ENCODE measurements at places on chromosomes 7 and 10. TPM values are rescaled to one million over a fixed set of nuclear protein-coding genes. Genes with fewer than 3 reads are reported as not detected.

Gene SPDYE2
- 7.4 TPM for polyA plus RNA-seq

Gene CALD1
- 98.8 TPM for polyA plus RNA-seq

GRCh38 chr10:13402021-13402420, 53.9 kb upstream of the SEPHS1 start:
- no peak for DNase-seq

Gene HPSE2
- 0.25 TPM for polyA plus RNA-seq

DNA sequence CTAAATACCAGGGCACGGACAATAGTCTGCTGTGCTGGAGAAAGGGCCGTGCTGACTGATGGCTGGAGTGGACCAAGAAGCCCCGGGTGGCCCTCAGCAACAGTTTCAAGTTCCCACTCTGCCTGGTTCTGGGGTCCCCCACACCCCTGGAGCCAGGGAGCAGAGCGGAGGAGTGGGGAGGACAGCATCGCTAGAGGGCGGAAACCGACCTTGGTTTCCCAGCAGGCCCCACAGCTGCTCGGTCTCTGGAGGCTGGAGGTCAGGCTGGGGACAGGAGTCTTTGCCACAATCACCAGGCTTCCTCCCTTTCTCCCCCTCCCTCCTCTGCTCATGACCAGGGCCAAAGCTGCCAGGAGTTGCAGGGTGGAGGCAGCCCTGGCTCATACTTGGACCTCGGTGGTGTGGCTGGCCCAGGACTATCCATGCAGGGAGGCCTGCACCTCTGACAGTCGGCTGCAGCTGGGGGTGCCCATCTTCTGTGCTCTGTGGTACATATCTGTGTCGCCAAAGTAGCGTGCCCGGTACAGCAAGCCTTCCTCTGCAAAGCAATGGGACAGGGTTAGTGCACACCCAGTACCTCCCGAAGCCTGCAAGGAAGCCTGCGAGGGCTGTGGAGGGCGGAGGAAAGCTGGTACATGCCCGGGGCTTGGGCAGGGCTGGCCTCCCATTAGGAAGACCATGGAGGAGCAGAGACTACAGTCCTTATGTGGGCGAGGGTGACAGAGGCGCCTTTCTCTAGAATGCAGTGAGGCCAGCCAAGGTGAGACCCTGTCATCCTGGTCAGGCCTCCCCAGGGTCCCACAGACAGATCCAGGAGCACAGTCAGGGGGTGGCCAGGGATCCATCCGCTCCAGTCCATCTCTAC, 19.1 kb downstream of the DNAJB12 start:
- no peak for DNase-seq

GRCh38 chr7:24980534-24981170, 674 bp upstream of the OSBPL3 start:
- no peak for DNase-seq

GRCh38 chr7:102008535-102009262, 191.3 kb downstream of the CUX1 start:
- no peak for DNase-seq

Gene SLC16A9
- polyA plus RNA-seq, result 3.3 TPM

Gene GATA3
- polyA plus RNA-seq, result 0.33 TPM

Gene HSPA14
- polyA plus RNA-seq, result 14.5 TPM

DNA sequence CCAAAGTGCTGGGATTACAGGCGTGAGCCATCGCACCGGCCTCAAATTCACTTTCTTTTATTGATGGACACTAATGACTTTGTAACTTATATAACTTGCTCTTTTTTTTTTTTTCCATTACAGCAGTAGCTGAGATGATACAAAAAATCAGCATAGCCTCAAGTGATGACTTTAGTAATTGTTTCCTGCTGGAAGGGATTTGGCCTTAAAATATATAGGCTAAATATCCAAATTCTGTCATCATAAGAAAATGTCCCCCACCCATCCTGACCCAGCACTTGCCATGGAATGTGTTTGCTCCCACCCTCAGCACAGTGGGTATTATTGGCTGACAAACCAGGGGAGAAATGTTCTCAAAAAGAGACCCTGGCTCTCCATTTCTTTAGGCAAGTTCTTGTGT, 1264.1 kb upstream of the AUTS2 start:
- DNase-seq, result peak; percentile 14

Gene CYP2C8
- 0.82 TPM for polyA plus RNA-seq

- DNase-seq, result no peak
These were observed 48.1 kb downstream of the PDLIM1 start for GRCh38 chr10:95242581-95243317.

DNA sequence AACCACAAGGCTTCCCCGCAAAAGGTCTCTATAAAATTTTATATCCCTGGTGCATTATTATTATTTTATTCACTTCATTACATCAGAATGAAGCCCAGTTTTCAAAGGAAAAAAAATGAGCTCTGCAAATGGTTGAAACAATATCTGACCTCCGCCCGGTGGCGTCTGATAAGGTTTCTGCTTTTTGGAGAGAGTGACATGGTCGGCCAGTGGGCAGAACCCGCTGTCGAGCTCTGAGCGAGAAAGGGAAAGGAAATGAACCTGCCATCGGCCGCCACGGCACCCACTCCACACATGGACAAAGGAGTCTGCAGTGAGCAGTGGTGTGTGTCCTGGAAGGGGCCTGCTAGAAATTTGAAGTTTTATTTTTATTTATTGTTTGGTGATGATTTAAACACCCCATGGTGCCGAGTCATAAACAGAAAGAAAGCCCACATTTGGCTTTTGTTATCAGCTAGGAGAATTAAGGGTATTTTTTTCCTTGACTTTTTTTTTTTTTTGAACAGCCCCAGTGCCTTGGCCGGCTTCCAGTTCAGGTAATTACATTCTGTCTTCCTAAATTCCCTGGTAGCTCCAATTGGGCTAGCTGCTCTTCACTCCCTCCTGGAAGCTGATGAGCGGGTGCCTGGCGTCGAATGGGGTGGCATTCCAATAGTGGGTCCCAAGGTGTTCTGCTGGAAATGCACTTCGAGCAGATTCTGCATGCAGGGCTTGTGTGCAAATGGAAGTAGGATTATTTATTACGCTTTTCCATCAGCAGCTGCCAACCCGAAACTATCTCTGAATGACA, 149.4 kb upstream of the MKI67 start:
- no peak for DNase-seq

Gene CTNNA3
- 12.6 TPM for polyA plus RNA-seq

- DNase-seq, result no peak
These were observed 91.9 kb upstream of the JAZF1 start for GRCh38 chr7:28272461-28272877.

DNA sequence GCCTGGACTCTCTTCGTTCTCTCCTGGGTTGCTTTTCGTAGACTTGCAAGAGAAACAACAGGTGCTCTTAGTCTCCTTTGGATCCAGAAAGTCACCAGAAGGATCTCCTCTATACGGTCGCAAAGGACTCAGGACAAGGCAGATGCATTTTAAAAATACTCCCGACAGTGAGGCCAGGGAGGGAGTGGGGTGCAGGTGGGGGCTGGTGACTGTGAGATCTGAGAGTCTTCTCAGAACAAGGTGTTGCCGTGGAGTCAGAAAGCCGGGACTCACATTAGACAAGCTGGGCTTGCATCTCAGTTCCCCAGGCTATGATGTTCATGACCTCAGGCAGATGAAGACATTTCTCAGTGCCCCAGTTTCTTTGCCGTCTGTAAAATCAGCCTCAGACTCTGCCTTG, 507.2 kb downstream of the TCERG1L start:
- no peak for DNase-seq

DNA sequence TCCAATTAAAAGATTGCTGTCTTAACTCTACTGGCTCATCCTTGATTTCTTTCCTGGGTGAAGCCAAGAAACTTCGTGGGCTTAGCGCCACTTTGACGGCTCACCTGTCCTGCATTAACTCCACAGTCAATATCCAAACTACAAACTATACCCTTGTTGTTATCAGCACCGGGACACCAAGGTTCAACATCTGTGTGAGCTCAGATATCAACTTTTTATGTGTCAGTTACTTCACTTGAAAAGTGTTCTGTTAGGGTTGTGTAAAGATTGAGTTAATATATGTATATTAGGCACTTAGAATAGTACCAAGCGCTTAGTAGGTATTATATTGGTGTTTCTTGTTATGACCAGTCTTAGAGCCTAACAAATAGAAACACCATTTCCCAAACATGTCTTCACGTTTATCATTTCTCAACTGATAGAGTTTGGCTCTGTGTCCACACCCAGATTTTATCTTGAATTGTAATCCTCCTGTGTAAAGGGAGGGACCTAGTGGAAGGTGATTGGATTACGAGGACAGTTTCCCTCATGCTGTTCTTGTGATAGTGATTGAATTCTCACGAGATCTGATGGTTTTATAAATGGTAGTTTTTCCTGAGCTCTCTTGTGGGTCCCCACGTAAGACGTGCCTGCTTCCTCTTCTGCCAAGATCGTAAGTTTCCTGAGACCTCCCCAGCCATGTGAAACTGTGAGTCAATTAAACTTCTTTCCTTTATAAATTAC, 19.0 kb upstream of the ST8SIA6 start:
- DNase-seq, result no peak

Gene SCART1
- 1.5 TPM for polyA plus RNA-seq

DNA sequence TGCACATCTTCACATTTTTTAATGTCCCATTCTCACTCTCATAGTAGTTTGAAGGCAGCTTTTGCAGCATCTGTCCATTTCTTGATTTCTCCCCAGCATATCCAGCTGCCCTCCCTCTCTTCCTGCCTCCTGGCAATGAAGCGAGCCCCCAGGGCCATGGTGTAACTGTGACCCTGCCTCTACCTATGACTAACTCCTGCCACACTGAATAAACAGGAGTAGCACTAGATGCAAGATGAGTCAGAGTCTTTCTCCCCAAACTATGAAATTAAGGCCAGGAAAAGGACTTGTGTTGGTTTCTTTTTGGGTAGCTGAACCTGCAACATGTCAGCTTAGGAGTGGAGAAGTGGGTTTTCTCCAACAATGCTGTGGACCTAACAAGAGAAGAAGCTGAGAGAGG, 329.0 kb downstream of the RNLS start:
- DNase-seq, result no peak

Gene ACBD7
- polyA plus RNA-seq, result 0.94 TPM

Gene PTEN
- 39.0 TPM for polyA plus RNA-seq

- DNase-seq, result no peak
These were observed 109.9 kb downstream of the ZMIZ1 start for GRCh38 chr10:79178614-79179163.

Gene SLC16A12
- polyA plus RNA-seq, result 1.2 TPM

DNA sequence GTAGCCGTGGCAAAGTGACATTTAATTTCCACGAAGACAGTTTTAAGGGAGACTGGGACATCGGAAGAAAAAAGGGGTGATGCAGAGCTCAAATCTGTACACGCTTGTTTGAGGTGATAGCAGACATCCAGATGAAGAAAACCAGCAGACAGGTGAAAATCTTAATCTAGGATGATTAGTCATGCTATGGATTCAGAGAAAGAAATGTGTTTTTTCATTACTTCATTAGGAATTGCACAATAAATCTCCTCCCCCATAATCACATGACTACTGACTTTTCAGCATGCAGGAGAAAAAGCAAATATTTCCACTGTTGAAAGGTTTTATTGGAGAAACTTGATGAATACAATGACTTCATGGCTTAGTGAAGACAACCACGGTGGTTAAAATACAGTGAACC, 2.5 kb downstream of the NUDT5 start:
- no peak for DNase-seq

- no peak for DNase-seq
These were observed 8.9 kb downstream of the ANXA11 start for GRCh38 chr10:80196270-80196949.

- DNase-seq, result no peak
These were observed 259.9 kb downstream of the PTPRN2 start for GRCh38 chr7:158327571-158328180.

GRCh38 chr7:105825371-105825770, 51.0 kb downstream of the ATXN7L1 start:
- DNase-seq, result no peak

Gene ZNF365
- polyA plus RNA-seq, result 0.11 TPM

Gene CCZ1
- 55.5 TPM for polyA plus RNA-seq

DNA sequence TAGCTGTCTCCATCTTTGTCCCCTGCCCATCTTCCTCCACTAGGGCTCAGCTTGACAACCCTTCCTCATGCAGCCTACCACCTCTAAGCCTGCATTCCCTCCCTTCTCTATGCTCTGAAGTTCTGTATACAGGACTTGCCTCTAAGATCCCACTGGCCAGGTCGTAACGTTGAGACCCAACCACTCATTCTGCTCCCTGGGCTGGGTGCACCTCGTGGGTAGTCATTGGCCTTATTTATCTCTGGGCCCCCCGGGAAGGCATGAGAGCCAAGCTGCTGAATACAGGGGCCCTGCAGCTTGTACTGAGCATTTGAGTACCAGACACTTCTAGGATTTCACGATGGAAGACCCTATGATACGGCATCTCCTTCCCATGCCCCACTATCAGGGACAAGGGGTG, 31.2 kb downstream of the MYL10 start:
- DNase-seq, result no peak

DNA sequence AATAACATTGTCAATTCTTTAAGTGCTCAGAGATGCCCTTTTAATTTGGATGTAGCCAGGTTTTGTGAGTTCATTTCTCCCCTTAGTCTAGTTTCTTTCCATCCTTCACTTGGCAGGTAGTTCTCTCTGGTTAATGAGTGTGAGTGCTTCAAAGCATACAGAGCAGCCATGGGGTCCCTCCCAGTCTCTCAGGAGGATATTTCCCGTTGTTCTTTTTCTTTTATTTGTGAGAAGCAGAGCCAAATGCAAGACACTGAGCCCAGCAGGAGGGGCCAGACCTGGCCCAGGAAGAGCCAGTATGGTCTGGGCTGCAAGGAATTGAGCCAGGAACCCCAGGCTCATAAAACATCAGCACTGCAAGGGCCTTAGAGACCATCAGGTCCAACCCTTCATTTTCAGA, 52.4 kb downstream of the PLCE1 start:
- no peak for DNase-seq

DNA sequence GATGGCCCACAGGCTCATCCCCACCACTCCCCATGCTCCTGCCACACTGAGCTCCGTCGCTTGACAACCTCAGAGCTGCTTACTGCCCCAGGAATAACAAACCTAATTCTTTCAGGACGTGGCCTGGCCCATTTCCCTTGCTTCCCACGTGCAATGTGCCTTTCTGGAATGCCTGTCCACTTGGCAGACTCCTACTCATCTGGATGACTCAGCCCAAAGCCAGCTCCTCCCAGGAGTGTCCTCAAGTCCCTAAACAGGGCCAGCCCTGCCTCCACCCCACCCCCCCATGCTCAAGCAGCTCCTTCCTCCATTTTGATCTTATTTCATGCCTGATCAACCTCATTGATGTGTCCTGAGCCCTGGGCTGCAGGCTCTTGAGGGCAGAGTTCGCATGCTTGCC, 164.9 kb upstream of the RNF32 start:
- DNase-seq, result no peak

DNA sequence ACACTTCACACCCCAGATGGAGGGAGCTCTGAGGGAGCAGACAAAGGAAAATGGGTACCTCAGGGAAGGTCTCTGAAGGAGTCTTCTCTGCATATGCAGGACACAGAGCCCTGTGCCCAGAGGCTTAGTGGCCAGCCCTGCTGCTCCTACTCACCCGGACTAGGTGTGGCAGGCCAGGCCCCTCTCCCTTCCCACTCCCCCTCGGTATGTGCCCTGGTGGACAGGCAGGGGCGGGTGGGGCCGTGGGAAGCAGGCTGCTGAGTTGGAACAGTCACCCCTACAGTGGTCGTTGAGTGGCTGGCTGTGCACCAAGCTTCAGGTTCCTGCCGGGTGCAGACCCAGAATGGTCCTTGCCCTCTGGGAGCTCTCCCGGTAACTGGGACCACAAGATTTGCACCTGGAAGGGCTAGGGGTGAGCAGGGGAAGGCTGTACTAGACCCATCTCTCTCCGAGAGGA, 68.6 kb downstream of the ZMIZ1 start:
- no peak for DNase-seq

GRCh38 chr7:1586827-1587705, 17.2 kb upstream of the PSMG3 start:
- no peak for DNase-seq

GRCh38 chr7:138513344-138513871, 53.3 kb downstream of the TRIM24 start:
- DNase-seq, result no peak
